GM23338 (cell line): ENCODE measurements at places on chromosomes 7 and 10. TPM values are rescaled to one million over a fixed set of nuclear protein-coding genes. Genes with fewer than 3 reads are reported as not detected.

DNA sequence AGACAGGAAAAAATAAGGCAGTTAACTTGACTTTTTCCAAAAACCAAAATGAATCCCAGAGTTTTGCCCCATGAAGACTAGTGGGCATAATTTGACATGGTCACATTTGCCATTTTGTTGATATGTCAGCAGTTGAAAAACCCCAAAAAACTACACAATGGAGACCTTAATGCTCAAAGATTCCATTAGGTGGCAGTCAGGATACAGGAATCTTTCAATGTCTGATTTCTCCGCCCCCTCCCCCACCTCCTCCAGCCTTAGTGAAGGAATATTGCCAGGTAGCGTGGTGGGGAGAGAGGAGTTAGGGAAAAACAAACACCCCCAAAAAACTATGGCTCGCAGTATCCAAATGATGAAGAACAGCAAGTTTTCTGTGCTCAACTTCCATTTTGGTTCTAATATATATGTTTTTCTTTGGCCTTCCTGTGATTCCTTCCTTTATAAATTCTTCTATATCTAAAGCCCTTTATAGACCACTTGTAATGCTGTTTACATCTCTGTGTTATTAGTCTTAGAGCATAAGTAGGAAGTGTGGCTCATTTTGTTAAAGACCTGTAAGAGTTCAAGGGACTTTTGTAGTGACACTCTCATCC is 6.7 kb upstream of the SMNDC1 start:
- peak; percentile 87 for DNase-seq

DNA sequence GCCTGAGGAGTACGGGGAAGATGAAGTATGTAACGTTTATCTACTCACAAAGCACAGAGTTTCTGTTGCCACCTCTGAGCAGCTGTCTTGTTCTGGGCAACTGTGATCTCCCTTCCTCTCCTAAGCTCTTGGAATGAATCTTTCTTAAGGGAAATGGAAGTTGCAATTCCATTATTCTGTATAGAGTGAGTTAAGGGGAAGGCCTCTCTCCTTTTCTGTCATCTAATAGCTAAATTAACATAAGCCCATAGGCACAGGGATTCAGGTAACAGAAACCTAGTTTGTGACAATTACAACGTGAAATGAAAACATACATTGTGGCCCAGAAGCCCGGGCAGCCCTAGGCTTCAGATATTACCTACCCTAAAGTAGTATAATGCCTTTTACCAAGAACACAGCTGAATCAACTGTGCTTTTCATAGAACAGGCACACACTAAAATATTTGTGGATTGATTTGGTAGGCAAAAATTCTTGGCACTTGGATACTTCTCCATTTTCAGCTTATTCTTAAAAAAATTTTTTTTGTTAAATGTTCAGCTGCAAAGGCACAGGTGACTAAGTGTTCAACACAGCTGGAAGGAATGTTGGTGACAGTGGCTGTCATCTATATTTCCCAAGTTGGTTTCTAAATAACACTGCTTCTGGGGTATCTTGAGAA is 3.8 kb upstream of the PDCD4 start:
- DNase-seq, result no peak

DNA sequence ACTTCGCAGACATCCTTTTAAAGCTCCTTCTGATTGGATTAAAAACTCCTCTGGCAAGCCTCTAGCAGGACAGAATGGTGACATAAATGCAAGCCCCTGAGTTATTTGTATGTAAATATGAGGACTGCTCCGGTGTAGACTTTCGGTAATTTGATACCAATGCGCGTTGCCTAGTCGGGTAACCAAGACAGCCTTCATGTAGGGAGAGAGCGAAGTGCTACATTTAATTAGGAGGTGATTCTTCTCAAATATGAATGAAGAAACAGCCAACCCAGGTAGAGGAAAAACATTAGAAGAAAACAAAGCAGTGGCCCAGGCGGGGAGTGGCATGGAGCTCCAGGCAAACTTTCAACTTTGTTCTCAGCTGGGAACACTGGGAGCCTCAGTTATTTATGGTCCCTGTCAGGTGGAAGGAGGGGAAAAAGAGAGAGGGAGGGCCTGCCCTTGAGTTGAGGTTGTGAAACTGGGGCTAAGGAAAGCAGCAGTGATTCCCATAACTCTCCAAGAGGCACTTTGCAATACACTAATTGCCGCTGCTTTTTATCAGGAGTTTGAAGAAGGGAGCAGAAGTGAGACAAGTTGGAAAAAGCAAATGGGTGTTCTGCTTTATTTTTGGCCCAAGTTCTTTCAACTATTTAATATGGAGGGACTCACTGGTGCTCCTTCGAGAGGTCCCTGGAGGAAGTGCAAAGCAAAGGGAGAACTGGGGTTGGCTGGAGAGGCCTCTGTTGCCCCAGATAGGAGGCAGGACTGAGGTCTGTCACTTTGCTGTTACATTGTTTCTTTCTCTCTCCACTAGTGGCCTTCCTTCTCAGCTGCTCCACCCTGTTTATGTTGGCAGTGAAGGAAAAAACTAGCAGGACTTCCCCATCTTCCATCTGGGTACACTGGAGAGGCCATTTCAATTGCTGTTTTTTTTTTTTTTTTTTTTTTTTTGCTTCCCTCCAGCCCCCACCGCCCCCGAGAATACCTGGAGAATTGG is 234.6 kb upstream of the CCDC6 start:
- peak; percentile 95 for DNase-seq

- no peak for DNase-seq
These were observed 3.3 kb upstream of the CNNM2 start for GRCh38 chr10:102914781-102915180.

The RRP12 gene
- total RNA-seq, result 62.6 and 66.4 TPM in 2 replicates

The ARHGEF35 gene
- total RNA-seq, result 21.4 and 26.3 TPM in 2 replicates

The CRPPA gene
- total RNA-seq, result 0.45 and 1.0 TPM in 2 replicates
